ENCODE measurements at places on chromosomes 3 and 15. TPM values are rescaled to one million over a fixed set of nuclear protein-coding genes. Genes with fewer than 3 reads are reported as not detected.

The RTP1 gene
- 0.03 TPM for polyA plus RNA-seq

The KPNA4 gene
- polyA plus RNA-seq = 6.5 TPM

The PCYT1A gene
- polyA plus RNA-seq = 20.8 TPM

The CFAP91 gene
- 8.6 TPM for polyA plus RNA-seq

The PLIN1 gene
- polyA plus RNA-seq = 2.4 TPM

The DUOX1 gene
- 23.7 TPM for polyA plus RNA-seq

The PIERCE2 gene
- polyA plus RNA-seq = 6.5 TPM

The C3orf18 gene
- polyA plus RNA-seq = 9.8 TPM

The SYNPR gene
- not detected for polyA plus RNA-seq

The GOLGA8G gene
- not detected for polyA plus RNA-seq

The NBEAL2 gene
- polyA plus RNA-seq = 71.6 TPM

The ADCY5 gene
- 4.1 TPM for polyA plus RNA-seq

The CIB2 gene
- polyA plus RNA-seq = 4.4 TPM
